T-helper 2 cell (primary cell): ENCODE measurements at places on chromosomes 1 and 21.

GRCh38 chr1:43991476-43992231 is at the start of gene CCDC24:
TSS of gene CCDC24 (plus strand) at chr1:43991599. CDS start at chr1:43991879, 280 bp downstream.
- DNase-seq: peak; percentile 58

DNA sequence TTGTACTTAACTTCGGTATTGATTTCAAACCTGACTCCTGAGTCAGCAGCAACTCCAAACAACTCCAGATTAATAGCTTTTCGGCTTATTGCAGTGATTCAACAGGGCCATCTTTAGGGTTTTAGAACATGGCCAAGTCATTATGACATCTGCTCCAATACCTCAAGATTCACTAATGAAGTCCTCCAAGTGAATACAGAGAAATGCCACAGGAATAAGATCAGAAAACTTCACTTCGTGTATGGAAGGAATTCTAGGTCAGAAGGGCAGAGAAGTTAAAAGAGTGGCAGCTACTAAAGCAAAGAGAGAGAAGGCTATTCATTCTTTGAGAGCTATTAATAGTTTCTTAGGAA is 7.6 kb upstream of the C1orf116 start:
- no peak for DNase-seq

GRCh38 chr1:75952016-75952415 is 19.8 kb upstream of the ASB17 start:
- no peak for DNase-seq

GRCh38 chr1:221237587-221237986 is 358.3 kb downstream of the HLX start:
- no peak for DNase-seq

DNA sequence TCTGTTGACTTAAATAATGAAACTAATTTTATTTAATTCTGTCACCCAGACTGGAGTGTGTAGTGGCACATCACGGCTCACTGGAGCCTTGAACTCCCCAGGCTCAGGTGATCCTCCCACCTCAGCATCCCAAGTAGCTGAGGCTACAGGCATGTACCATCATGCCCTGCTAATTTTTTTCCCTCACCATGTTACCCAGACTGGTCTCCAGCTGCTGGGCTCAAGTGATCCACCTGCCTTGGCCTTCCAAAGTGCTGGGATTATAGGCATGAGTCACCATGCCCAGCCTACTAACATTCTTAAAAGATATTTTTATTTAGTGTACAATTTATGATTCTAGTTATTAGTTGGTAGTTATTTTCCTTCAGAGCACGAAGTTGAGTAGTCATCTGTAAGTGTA is 49.5 kb downstream of the NRDC start:
- DNase-seq: no peak

GRCh38 chr1:224679606-224680005 is 63.5 kb downstream of the CNIH3 start:
- DNase-seq: no peak

DNA sequence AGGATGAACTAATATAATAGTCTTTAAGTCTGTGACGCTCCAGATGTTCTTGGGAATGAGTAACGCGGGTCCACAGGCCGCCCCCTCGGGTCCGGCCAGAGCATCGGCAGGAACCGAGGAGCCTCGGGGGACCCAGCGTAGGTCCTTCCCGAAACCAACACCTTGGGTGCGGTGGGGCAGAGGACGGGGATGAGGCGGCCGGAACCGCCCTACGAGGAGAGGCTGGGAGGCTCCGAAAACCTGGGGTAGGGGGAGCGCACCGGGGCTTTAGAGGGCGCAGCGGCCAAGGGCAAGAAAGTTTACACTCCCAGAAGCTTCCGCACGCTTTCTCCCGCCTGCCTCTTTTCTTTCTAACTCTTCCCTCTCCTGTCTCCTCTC is 7.1 kb downstream of the DMRTA2 start:
- no peak for DNase-seq

GRCh38 chr1:44890007-44890406 is 47.0 kb upstream of the PTCH2 start:
- no peak for DNase-seq

GRCh38 chr1:150164779-150165178 is 15.1 kb downstream of the PLEKHO1 start:
- DNase-seq: no peak

DNA sequence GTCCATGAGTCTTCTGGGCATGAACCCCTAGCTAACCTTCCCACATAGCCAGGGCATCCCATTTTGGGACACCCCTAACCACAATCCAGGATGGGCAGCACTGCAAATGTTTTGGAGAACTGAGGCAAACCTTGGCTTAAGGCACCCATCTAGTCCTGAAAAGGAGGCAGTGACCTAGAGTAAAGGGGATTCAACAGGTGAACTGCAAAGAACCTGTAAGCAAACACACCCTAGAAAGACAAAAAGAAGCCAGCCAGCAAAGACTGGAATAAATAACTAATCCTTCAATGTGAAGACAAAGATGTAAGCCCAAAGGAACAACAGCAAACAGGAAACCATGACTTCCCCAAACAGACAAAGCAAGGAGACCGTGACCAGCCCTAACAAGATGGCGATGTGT is 56.8 kb upstream of the PPIH start:
- no peak for DNase-seq

- DNase-seq: no peak
These were observed 17.4 kb downstream of the SDE2 start for GRCh38 chr1:225981714-225982113.

DNA sequence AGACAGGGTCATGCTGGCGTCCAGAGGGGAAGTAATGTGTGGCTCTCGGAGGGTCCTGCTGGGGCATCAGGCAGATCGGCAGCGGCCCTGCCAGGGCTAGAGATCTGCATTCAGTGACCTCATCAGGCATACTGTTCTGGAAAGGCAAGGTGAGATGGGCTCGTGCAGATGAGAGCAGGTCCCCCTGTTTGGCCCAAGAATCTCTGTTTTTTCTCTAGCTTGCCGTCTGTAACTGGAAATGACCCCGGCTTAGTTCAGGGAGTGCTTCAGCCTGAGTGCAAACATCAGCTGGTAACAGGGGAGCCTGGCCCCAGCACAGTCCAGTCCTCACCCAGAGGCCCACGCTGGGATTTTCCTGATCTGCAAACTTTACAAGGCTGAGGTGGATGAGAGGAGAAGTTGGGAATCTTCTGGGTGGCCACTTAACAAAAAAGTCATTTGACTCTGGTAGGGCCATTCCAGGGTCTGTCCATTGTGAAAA is 2.1 kb downstream of the FAM163A start:
- no peak for DNase-seq

DNA sequence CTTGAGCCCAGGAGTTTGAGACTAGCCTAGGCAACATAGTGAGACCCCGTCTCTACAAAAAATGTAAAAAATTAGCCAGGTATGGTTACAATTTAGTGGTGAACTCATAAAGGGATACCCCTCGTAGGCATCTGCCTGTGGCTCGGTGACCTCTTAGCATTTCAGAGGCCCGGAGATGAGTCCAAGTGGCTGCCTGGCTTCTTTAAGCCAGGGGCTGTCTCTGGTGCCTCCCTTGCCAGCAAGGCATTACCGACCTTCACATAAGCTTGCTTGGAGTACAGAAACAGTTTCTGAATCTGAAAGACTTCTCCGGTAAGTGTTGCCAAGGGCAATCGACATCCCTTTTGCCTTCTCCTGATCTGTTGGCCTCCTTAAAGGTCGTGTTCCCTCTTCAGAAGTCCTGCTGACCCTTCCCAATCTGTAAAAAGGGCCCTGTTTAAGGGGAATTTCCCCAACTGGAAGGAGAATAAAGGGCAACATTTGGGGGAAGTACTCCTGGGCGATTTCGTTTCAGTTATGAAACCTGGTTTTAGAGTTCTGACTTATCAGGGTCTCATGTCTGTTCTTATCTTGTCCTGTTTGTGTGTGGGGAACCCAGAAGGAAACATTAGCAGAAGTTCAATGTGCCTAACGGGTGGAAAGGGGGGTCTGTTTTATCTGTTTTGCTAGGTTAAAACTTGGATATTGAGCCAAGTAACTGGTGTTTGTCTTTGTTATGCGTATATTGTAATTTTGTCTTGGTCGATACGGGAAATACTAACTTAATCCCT is 32.9 kb downstream of the KIFAP3 start:
- no peak for DNase-seq

GRCh38 chr1:172185211-172185610 is 235.3 kb upstream of the C1orf105 start:
- DNase-seq: peak; percentile 43

- DNase-seq: no peak
These were observed 36.7 kb upstream of the HP1BP3 start for GRCh38 chr1:20823845-20824244.

DNA sequence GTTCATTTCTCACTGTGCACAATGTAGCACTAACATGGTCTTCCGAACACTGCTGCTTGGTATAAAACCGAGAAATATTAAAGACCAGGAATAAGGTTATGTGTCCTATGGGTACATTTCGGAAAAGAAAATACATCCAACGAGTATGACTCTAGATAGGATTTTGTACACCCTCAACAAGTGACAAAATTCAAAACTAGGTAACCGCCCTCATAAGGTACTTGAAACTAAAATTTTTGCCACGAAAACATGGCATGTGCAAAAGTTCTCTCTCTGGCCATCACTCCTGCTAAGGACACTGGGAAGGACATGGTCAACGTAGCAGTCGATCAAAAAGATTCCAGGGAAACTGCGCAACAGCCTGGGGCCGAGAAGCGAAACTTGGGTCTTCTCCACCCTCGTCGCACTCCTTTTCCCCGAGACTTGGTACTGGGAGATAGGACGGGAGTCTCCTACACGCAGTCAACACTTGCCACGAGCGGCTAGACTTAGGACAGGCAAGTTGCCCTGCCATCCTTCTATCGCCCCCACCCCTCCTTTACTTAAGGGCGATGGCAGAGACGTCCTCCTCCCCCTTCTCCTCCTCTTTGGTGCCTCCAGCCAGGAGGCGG is 338 bp upstream of the TOR1AIP1 start:
- DNase-seq: no peak

DNA sequence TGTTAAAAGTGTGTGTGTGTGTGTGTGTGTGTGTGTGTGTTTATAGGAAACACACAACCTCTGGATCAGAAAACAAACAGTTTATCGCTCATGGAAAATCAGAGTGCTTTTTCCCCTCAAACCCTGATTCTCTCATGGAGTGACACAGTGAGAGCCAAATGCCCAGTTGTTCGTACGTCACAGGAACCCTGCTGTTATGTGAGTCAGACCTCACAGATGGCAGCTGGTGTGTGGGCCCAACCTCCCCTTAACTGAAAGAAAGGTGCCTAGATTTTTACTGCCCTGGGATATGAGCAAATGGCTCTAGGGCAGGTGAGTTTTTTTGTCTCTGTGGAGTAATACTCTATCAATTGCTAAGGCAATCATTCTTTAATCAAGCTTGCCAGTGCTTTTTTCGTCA is 1788.1 kb downstream of the BRINP3 start:
- no peak for DNase-seq

- DNase-seq: no peak
These were observed 201.7 kb upstream of the RAB4A start for GRCh38 chr1:229069176-229069575.

DNA sequence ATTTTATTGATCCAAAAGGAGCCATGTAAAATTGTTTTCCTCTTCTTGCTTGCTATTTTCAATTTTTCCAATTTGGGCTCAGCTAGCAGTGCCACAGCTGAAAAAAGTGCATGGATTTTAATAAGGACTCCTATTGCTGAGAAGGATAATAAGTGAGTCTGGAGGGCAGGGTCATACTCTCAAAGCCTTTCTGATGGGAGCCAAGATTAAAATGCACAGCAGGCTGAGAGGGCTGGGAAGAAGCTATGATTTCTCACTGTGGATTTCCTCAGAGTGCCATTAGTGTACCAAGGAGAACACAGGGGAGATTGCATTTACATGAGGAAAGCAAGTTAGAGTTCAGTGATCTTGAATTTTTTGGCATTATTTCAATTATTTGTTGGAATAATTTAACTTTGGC is 261.3 kb downstream of the ST6GALNAC3 start:
- DNase-seq: no peak

- DNase-seq: no peak
These were observed 88.5 kb upstream of the DEPDC1 start for GRCh38 chr1:68585351-68585750.

GRCh38 chr21:29256126-29256910 is 42.4 kb upstream of the BACH1 start:
- no peak for DNase-seq

DNA sequence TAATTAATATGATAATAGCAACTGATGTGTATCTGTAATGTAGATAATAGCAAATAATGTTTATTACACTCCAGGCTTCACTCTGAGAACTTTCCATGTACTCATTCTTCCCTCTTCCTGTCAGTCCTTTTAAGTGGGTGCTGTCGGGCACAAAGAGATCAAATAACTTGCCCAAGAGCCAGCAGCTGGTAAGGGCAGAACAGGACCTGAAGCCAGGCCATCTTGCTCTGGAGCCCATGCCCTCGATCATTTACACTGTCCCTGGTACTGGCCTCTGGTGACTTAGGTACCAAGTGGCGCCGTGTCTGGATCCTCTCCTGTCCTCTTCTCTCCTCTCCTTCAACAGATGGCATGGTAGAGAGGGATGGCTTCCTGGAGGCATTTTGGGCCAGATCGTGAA is 97.2 kb downstream of the VPS13D start:
- DNase-seq: no peak

DNA sequence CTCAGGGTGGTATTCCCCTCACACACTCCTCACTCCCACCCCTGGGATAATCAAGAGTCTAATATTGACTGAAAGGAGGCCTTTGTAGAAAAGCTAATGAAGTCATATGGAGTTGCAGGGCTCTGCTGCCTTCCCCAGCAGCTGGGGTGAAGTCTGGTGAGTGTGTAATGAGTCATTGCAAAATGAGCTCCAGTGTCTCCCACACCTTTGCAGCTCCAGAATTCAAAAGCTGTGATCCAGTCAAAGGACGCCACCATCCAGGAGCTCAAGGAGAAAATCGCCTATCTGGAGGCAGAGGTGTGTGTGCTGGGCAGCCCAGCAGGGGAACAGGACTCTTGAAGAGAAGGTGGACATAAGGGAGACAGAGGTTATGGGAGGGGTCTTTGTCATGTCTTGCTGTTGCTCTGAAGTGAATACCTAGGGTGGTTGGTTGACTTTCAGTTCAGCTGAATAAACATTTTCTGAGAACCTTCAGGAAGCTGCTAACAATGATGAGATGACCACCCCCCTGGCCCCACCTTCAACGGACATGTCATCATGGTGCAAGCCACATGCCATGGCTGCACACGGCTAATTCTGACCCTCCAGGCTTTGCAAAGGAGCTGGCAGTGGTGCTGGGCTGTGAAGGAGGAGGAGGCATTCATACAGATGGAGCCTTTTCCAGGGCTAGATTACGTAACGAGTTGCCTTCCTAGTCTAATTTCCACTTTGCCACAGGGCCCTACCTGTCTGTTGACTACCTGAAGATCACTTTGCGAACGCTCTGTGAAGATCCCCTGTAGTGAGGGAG is 32.2 kb upstream of the SNX27 start:
- DNase-seq: no peak

DNA sequence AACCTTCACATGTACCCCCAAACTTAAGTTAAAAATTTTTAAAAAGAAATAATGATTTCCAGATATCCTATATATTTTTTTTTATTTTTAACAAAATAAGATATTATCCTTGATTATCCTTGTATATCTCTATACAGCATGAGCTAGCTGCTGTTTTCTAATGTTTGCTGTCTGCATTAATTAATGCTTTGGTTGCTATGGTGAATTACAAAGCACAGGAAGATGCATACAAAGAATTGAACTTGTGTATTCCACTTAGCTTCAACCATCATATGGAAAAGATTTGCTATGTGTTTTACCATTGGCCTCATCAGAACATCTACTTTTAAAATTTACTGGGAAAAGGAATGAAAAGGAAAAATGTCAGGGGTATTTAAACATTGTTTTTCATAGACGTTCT is 35.4 kb downstream of the VPS45 start:
- DNase-seq: no peak

- DNase-seq: no peak
These were observed 38.2 kb downstream of the SELENOF start for GRCh38 chr1:86875722-86876121.
